ENCODE measurements at places on chromosomes 5 and 9.
A peak's percentile ranks its signal among the peaks of the same experiment; 100 is the strongest.

DNA sequence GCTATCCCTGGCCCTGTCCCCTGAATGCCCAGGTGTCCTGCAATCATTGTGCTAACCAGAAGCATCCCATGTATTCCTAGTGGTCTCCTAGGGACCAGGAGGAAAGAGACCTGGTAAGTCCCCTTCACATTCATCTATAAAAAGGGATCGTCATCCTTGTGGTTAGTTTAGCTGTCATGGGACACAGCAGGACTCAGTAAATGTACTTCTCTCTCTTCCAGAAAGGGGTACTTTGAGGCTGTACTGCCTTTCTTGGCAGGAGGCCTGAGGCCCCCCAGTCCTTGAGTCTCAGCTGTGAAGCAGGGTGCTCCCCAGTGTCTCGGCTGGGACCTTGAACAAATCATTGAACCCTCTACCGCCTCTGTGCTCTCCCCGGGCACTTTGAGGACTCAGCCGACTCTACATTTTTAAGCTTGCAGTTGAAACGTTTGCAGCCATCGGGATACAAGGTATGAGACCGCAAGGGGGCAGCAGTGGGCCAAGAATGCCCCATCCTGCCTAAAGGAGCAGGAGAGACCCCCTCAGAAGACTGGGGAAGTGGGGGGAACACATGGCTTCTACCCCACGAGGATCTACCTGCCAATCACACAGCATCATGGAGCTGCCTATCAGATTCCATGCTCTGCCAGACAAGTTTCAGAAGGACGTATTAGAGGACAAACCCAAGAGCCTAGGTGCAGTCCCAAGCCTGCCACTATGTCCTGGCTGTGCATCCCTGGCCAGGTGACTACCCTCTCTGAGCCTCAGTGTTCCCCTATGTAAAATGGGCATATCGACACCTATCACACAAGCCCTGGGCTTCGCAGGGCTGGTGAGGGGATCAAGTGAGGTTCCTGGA is 2.4 kb upstream of the PHYKPL start:
- no peak for DNase-seq

GRCh38 chr5:72204946-72205345 is 97.7 kb downstream of the MAP1B start:
- no peak for DNase-seq

DNA sequence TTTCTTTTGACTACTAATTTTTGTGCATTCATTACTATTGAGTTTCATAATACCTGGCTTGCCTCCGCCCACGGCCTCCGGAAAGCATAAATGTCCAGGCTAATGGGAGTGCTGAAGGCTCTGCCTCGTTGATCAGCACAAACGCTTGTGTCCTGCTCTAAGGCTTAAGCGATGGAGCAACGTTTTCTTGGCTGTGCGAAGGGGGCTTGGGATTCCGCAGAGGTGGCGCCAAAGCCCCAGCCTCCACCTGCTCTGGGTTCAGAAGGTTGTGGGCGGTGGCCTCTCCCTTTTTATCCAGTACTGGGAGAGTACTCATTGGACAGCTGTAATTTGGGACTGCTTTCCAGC is 19.7 kb downstream of the ANXA2R start:
- no peak for DNase-seq

- DNase-seq = no peak
Measured at GRCh38 chr5:131280417-131280816, 16.6 kb downstream of the CDC42SE2 start.

- DNase-seq = no peak
Measured at GRCh38 chr5:133333326-133334150, 278.8 kb downstream of the FSTL4 start.

- no peak for DNase-seq
Measured at GRCh38 chr9:115109486-115109885, 8.5 kb downstream of the TNC start.

- no peak for DNase-seq
Measured at GRCh38 chr9:27529316-27530278, at the start of gene MOB3B. MOB3B (minus strand) TSS chr9:27529814; CDS start chr9:27455550, 74,264 bp downstream.

DNA sequence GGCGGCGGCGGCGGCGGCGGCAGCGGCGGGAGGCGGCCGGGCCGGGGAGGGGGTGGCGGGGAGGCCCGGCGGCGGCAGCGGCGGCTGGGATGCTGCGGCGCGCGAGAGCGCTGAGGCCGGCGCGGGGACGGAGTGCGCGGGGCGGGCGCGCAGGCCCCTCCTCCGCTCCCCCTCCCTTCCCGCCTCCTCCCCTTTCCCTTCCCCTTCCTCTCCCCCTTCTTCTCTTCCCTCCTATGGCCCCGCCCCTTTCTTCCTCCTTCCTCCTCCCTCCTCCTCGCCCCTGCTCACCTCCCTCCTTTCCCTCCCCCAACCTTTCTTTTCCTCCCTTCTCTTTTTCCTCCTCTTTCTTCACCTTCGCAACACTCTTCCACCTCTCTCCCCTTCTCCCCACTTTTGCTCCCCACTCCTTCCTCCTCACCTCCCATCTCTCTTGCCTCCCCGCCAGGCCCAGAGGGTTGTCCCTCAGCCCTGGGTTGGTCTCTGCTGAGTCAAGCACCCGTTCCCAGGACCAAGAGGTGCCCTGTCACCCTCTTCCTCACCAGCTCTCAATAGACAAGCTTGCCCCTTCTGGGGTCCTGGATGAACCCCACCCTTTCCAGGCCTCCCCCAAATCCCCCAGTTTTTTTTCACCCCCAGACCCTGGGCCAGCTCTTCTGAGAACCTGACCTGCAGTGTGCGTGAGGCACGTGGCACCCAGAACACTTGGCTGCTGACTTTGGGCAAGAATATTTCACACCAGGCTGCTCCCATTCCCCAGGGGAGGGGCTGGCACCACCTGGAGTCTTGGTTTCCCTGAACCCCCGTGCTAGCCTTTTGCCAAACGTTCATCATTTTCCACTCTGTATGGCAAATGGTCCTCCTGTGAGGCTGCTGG is at the start of gene SEMA4D:
Gene SEMA4D (minus strand): TSS at position 136 of the 874 bp plus-strand sequence. CDS start 92,657 bp downstream, outside the sequence.
- DNase-seq = no peak

- DNase-seq = no peak
Measured at GRCh38 chr9:70403618-70404025, 10.8 kb downstream of the KLF9 start.

GRCh38 chr5:99133921-99134320 is 205.1 kb upstream of the CHD1 start:
- no peak for DNase-seq

- no peak for DNase-seq
Measured at GRCh38 chr9:98251551-98251950, 3.9 kb downstream of the TBC1D2 start.

GRCh38 chr5:32909207-32909606 is 198.1 kb downstream of the NPR3 start:
- peak; percentile 81 for DNase-seq

- DNase-seq = peak; percentile 27
Measured at GRCh38 chr9:78786794-78787193, 489.9 kb downstream of the PSAT1 start.

DNA sequence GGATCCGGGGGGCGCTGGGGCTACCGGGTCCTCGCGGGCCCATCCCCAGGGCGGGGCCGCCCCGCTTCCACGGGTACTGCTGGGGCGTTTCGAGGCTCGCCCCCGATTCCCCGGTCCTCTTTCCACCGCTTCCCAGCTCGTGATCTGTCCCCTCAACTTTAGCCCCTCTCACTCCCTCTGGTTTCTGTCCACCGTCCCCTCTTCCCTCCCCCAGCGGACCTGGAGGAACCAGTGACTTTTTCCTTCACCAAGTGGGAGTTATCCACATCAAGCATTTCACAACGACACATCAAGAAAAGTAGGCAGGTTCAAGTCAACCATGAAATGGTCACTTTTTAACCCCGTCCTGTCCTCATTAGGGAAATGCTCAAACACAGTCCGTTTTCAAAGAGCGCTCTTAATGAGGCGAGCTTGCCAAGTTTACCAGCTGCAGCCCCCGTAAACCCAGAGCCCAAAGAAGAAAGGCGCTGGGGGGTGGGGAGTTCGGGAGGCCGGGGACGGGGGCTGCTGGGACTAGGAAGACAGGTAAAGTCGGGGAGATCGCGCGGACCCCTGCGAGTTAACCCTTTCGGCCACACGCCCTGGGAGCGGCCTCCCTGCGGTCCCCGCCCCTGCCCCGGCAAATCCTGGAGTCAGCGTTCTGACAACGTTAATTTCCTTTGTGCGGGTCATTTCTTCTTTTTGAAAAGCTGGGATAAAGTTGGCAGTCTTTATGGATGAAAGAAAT is 2.1 kb upstream of the NFIB start:
- no peak for DNase-seq

DNA sequence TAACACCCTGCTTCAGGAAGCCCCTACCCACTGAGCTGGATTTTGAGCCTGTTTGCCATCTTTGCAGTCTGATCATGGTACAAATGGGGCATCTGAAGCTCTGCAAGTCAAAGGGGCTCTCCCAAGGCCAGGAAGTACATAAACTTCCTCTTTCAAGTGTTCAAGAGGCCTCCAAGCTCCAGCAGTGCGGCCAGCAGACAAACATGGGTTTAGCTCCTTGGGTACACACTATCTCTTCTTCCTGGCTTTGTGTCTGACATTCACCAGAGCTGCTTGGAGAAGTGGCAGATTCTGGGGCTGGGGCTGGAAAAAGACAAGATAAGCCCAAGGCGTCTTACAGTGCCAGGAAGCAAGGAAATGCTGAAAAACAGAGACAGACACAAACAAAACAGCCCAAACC is 34.1 kb downstream of the LAMC3 start:
- no peak for DNase-seq

DNA sequence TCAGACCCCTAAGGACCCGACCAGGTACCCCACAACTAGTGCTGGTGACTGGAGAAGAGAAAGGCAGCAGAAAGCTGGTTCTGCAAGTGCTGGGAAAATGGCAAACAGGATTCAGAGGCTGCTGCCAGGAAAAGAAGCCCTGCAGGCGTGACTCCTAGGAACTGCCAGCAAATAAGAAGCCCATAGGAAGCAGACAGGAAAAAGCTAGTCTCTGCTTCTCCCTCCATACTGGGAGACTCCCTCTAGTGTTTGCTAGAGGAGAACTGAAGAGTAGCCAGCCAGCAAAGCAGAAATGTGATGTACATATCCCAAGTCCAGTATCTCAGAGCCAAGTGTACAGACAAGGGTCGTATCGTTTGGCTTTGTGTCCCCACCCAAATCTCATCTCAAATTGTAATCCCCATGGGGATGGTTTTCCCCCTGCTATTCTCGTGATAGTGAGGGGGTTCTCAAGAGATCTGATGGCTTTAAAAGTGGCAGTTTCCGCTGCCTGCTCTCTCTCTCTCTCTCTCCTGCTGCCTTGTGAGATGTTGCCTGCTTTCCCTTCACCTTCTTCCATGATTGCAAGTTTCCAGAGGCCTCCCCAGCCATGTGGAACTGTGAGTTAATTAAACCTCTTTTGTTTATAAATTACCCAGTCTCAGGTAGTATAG is 38.1 kb upstream of the TUSC1 start:
- peak; percentile 23 for DNase-seq

GRCh38 chr9:33166231-33167083 is 679 bp downstream of the B4GALT1 start:
- DNase-seq = no peak

GRCh38 chr5:109485030-109485429 is 75.3 kb upstream of the PJA2 start:
- no peak for DNase-seq

- peak; percentile 62 for DNase-seq
Measured at GRCh38 chr5:54630738-54631359, 113.3 kb downstream of the SNX18 start.

DNA sequence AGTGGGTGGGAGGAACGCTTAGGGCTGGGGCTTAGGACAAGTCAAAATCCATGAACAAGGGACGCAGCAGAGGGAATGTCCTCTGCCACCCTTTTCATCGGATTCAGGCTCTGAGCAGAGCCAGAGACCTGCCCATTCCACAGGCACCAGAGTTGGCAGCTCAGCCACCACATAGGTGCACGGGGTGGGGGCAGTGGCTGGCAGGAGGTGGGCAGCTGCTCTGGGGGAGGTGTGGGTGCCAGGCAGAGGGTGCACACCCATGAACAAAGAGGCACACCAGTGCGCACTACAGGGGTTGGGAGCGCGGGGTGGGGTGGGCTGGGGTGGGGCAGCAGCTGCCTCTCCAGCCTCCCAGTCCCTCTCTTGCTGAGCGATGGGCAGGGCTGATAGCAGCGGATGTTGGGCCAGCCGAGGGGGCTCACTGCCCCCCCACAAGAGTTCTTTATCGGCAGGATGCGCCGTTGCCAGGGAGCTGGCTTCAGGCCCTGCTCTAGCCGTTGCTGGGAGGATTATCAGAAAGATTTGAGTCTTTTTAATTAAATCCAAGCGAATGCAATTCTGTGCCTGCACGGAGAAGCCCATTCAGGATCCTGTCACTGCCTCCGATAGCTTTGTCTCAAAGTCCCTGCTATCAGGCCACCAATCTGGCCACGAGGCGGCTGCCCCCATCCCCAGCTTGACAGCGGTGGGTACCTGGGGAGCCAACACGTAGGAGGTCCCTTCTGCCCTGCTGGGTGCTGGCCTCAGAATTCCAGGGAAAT is 64.3 kb upstream of the LMX1B start:
- no peak for DNase-seq

GRCh38 chr9:116569111-116569510 is 118.0 kb upstream of the TRIM32 start:
- DNase-seq = no peak

- DNase-seq = no peak
Measured at GRCh38 chr9:115000217-115000639, 69.8 kb upstream of the TNFSF8 start.

DNA sequence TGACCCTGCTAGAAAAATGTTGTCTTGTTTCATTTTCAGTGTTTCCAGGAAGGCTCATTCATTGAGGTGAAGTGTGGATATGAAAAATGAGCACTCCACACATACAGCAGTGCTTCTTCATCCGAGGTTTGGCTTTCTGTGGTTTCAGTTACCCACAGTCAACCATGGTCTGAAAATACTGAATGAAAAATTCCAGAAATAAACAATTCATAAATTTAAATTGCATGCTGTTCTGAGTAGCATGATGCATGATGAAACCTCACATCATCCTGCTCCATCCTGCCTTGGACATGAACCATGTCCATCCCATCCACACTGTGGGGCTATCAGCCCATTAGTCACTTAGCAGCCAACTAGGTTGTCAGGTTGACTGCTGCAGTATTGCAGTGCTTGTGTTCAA is 10.4 kb upstream of the SLC45A2 start:
- peak; percentile 36 for DNase-seq

DNA sequence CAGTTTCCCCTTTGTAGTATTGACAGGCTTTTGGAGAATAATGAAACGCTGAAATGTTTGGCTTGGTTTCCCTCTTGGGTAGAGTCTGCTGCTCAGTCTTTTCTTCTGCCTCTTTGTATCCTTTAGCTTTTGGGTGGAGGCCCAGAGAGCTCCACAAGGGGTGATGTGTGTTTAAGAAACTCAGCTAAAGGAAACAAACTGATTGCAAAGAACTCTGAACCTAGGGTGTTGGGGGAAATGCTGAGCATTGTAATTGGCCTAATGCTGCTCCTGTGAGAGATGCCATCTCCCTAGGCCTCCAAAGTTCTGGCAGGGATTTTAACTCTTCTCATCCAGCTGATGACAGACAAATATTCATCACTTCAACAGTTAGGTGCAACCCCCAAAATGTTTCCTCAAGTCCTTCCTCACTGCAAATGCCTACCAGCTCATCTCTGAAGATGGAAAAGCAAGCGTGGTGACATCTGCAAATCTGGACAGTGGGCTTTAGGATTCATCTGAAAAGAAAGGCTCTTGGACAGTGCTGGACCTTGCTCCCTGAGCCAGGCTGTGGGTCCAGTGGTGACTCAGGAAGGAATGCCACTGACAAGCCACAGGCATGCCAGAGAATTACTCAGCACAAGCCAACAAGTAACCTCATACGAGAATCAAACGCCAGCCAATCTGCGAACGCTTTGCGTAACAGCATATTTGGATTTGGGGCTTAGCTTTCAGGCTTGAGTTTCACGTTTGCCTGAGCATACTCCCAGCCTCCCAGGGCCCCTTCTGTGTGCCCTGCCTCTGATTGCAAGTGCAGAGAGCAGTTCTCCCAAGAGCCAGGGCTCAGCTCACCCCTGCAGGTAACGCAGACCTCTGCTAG is 30.5 kb upstream of the ZSWIM6 start:
- DNase-seq = peak; percentile 97
